Epithelial cell of esophagus (primary cell): ENCODE measurements at places on chromosomes 7 and 10.
A peak's percentile ranks its signal among the peaks of the same experiment; 100 is the strongest.

DNA sequence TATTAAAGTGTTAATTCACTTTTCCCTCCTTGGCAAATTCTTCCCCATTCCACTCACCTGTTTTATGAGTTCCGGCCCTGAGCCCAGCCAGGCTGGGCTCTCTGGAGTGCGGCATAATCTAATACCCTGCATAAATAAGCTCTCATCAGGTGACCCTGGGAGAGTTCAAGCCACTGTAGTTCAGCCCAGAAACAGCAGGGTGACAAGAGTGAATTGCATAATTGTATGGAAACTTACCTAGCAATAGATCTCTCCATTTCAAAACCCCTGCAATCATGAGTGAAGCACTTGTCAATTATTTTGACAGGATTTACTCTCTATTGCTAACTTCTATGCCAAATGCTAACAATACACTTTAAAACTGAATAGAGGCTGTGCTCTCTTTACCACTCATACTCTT, 94.7 kb downstream of the OSBPL3 start:
- DNase-seq = no peak

DNA sequence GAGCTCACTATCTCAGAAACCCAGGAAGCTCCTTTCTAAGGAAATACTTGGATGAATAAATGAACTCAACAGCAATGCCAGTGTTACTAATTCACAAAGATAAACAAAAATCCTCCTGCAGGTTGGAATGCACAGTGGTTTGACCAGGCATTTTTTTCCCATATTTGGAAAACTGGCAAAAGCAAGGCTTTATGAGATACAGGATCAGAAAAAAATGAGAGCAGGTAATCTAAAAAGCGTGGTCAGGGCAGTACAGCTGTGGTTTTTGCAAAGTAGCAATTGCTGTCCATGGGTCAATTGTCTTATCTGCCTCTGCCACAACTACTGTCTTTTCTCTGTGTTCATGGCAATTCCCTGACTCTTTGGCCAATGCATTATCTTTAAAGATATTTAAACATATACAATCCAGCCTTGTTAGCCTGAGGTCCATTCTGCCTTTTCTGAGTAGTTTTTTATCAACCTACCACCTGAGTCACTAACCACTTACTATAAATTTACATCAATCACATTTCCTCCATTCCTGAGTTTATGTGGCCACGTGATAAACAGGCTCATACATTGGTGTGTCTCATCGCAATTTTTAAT, 564.5 kb upstream of the IGFBP3 start:
- peak; percentile 36 for DNase-seq

- DNase-seq = peak; percentile 95
Observed at GRCh38 chr10:75111365-75111906, at the start of gene SAMD8. Gene SAMD8, plus strand, starts transcription at chr10:75111656. Its CDS starts 38,873 bp downstream, at chr10:75150529.

DNA sequence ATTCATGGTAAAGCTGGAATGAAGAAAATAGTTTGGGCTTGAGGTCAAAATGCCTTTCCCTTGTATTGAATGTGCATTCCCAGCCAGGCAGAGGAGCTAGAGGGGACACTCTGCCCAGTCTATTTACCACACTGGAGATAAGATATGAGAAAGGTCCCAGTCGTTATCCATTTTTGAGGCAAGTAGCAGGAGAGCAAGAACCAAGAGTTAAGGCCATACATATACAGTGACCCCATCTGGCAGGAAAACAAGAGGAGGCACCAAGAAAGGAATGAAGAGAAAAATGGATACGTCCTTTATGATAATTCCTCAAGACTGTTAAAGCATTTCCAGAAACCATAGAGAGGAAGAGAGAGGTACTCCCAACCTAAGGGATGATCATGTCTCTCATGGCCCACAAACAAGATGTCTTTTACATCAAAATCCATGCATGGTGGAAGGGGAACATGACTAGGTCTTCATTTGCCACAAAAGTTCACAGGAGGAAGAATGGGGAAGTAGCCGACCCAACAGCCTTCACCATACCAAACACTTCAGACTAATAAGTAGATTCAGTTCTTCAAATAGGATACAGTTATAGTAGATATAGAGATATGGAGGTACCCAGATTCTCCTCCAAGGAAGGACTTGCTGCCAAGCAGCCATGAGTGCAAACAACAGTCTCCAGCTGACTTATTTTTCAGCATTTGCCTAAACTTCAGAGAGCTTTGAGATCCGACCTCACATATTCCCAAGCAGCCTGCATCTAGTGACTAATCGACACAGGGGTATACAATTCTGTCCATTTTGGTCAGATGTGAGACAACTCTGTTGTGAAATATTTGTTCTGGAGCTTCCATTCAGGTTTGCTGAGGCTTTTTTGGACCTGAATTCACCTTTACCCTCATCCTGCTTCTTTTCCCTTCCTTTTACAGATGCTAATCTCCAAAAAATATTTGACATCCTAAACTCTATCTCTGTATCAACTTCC, 61.1 kb upstream of the CCDC71L start:
- no peak for DNase-seq

- DNase-seq = no peak
Observed at GRCh38 chr10:122296363-122297120, 25.4 kb downstream of the BTBD16 start.

GRCh38 chr7:46909601-46910051, 672.3 kb downstream of the TNS3 start:
- DNase-seq = peak; percentile 82

DNA sequence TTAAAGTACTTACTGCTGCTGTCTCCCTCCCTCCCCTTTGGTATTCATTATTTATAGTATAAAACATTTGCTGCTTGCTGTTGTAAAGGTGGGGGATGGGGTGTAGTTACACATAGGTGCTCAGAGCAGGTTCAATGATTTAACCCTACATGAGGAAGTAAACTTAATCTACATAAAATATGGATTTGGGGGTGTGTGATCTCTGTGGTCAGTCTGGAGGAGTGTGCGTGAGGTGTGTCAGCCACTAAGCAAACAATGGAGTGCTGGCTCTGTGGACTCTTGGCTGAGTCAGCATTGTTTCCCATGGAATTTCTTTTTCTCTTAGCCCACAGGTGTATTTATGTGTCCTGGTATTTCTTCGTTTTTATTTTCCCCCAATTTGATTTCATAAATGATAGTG, 133.9 kb downstream of the AUTS2 start:
- peak; percentile 14 for DNase-seq

DNA sequence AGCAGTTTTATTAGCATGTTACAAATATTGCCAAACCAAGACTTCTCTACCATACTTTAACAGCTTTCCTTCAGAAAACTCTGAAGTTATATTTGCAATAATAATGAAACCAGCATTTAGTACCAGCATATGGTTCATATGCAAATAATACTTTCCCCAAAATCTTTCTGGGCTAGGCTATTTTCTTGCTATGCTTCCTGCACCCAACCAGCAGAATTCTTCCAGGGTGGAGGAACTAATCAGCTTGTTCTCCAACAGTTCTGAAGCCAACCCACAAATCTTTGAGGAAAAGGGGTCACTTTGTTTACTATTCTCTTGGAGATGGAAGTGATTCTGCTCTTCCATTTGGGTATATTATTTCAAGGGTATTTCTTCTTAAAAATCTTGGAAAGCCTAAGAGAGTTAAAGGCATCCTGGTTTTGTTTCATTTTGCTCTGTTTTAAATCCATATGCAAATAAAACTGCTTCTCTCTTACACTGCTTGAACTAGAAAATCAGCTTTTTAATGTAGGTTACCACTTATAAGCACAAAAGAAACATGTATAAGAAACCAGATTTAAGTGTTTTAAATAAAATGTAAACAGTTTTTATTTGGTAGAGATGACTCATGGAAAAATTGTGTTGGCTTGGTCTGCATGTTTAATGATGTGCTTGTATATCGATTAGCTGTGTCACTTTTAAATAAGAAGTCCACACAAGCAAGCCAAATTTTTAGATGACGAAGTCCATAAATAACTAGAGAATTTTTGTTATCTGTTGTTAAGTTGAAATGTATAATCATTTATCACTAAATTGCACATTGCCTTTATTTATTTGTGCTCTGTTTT, 103.7 kb downstream of the HECTD2 start:
- no peak for DNase-seq

DNA sequence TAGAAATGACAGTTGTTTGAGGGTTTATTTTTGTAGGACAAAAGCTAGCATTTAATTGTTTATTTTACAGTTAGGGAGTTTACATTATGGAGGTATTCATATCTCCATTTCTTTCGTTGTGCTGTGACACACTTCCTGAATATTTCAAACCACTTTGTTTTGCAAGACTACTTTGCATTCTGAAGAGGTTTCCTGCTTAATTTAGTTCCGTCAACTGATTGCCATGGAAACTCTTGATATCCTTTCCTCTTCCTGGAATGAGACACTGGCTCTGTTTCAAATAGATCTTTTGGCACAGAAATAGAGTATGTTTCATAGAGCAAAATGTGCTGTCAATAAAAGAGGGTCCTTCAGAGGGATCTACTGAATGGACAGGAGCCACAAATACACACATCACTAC, 159.5 kb upstream of the AGR3 start:
- DNase-seq = peak; percentile 75

DNA sequence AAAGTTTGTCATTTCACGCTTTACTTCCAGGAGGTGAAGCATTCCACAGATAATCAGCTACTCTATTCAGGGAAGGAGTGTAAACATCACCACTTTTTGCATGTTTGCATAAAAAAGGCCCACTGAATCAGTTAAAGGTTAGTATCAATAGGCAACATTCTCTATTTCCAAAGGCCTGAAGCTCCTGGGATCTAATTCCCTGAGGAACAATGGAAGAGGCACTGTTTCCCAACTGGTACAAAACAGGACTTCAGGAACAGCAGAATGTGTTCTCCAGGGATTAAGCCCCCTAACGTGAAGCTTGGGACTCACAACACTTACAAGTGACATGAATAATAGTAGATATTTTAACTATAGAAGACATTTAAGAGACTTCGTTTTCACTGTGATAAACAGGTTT, 6.1 kb downstream of the LRRN3 start:
- no peak for DNase-seq

DNA sequence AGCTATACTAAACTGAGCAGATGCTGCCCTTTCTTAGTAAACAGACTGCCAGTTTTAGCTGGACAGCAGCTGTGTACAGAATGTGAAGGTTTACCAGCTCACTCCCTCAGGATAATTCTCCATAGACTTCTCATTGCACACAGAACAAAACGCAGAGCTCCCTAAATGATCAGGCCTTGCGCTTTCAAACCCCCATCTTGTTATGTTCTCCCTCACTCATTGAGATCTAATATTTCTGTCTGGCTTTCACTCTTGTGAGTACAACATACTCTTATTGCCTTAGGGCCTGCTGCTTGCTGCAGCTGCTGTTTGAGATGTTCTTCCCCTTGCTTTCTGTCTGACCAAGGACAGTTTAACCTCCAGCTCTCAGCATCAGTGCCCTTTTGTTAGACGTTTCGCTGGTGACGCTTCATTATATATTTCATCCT, 17.3 kb downstream of the VWDE start:
- no peak for DNase-seq

DNA sequence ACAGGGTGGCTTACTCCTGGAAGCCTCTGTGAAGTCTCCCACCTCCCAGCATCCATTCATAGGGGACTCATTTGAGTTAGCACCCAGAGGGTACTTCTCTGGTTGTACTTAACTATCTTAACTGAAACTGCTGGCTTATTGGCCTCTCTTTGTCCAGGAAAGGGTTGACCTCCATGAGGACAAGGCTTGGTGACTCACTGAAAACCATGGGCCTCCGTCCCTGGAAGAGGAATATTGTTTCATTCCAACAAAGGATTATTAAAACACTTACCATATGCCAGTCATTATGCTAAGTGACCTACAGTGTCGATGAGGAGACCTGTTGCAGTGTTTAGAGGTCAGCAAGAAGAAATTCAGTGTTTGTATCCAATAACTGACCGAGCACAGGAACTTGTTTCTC, 175.9 kb downstream of the PLPP4 start:
- no peak for DNase-seq

- no peak for DNase-seq
Observed at GRCh38 chr7:86863452-86863851, 196.0 kb downstream of the ELAPOR2 start.

GRCh38 chr10:44864051-44864450, 47.1 kb upstream of the TMEM72 start:
- peak; percentile 33 for DNase-seq

DNA sequence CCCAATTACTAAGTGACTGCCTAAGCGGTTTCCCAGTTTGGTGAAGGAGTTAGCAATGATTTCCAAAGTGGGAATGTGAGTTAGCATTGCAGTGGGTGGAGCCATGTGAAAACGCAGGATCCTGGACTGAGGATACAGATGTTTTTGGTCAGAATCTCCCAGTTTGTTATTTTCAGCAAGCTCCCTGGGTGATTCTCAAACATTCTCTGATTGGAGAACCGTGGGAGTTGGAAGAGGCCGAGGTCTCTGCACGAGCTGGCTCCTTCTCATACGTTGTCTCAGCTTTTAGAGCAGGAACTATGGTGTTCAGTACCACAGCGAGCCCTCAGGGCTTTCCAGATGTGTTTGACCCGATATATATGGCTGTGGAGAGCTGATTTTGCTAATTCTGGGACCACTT, 396.5 kb upstream of the NPVF start:
- DNase-seq = no peak

GRCh38 chr7:116407165-116407564, 92.4 kb upstream of the CAV2 start:
- no peak for DNase-seq

DNA sequence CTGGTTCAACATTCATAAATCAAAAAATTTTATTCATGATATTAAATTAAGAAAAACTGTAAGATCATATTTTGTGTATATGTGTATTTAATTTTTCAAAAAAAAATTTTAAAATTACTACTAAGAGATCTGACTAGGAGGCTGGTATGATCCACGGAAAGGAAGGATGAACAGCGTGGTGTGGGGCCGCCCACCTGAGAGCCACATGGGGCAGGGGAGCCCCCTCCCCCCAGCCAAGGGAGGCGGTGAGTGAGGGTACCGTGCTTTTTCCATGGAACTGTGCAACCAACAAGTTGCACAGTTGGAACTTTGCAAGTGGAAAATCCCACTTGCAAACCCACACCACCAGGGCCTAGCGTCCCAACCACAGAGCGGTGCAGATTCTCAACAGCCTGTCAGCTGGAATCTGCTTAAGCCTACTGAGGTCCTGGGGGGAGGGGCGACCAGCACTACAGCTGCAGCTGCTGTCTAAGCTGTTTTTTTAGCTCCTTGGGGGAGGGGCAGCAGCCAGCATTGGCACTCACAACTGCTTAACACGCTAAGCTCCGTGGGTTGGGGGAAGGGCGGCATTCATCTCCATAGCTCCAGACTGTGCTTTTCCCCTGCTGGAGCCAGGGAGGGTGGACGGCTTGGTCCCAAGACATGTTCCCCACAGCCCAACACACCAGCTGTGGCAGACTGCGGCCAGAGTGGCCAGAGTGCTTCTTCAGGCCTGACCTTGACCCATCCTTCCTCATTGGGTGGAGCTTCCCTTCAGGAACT, 94.2 kb upstream of the IGFBP3 start:
- no peak for DNase-seq
